Stimulated activated CD4-positive, alpha-beta T cell treated with anti-CD3 and anti-CD28 coated beads, Interleukin-1b, Interleukin-23, amount 100 ng/mL, for 1 hour (primary cell): ENCODE measurements at places on chromosomes 1 and 21.
A peak's percentile ranks its signal among the peaks of the same experiment; 100 is the strongest.

GRCh38 chr1:45879885-45880598, 76.6 kb downstream of the MAST2 start:
- DNase-seq, result no peak

DNA sequence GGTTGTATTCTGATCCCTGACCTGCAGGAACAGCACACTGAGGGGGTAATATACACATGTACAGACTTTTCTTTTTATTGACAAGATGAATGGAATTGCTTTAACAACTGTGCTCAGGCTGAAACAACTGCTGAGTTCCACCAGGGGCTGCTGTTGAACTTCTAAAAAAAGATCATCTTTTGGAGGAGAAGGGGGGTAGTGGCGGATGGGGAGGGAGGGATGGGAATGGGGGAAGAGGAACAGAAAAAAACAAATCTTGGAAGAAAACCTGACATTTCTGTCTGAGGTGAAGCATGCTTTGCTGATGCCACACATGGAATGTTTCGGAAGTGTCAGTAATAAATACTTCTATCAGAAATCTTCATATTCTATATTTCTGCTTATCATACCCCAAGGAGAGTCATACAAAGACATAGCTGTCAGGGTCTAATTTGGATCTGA, 75.0 kb downstream of the RWDD3 start:
- no peak for DNase-seq

DNA sequence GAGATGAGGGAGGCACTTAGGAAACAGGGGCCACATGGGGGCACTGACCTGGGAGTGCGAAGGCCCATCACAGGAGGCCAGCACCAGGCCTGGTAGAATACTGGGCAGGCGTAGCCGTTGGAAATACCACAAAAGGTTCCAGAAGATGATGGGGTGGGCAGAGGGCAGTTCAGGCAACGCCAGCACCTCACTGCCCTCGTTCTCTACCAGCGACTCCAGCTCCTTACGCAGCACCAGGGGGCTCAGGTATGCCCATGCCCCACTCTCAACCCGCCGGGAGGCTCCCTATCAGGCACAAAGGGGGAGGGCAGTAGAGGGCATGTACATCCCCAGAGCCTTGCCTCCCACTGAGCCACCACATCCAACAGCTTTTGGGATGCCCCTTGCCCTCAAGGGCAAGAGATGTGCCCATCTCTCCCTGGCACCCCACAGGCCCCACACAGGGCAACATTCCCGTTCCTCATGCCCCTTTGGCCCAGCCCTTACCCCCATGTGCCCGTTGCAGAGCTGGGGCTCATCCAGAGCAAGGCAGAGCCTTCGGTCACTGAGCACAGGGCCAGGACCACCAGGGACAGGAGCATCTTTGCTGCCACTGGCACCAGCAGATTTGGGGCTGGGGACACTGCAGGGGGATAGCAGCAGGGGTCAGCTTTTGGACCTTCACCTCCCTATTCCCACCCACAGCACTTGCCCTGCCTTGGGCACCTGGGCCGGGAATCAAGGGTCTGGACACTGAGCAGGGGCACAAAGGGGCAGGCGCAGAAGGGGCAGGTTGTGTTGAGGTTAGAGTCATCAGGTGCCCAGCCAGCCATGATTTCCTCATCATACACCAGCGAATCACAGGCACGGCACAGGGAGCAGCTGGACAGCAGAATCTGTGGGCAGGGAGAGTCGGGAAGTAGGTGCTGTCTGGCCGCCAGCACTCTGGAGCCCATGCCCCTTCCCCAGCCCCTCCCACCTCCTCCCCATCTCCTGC, 9.7 kb upstream of the GATAD2B start:
- DNase-seq, result no peak

- DNase-seq, result no peak
Observed at GRCh38 chr1:64917328-64917861, 49.0 kb downstream of the JAK1 start.

DNA sequence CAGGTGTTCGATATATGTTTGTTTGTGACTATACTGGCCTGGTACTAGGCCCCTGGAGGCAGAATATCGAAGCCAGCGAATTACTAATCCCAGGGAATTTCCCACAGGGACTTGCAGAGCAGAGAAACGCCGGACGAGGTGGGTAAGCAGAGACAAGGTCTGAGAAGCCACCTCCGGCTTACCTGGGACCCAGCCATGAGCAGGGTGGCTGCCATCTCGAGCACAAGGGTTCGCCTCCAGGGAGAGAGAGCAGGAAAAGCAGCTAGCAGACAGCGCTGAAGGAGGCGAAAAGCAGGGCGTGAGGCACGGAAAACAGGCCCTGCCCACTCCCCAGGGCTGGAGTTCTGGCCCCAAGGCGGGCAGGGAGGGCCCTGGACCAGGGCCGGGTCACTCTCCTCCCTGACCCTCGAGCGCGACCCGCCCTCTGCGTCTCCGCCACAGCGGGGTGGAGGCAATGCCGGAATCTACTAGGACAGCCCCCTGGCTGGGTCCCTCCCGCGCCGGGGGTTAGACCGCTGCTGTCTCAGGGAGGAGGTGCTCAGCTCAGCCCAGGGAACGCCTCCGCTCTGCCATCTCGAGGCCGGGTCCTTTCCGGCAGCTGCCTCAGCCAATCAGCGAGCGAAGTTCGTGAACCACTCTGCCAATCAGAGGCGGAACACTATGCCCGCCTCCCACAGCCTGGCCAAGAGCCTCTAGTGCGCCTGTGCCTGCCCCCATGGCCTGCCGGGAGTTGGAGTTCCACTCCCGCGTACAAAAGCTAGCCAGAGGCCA, 1.7 kb downstream of the ZNF436 start:
- DNase-seq, result peak; percentile 93

- no peak for DNase-seq
Observed at GRCh38 chr1:185594786-185595410, 139.3 kb upstream of the HMCN1 start.

GRCh38 chr1:187143783-187144182, 315.0 kb downstream of the PLA2G4A start:
- no peak for DNase-seq

DNA sequence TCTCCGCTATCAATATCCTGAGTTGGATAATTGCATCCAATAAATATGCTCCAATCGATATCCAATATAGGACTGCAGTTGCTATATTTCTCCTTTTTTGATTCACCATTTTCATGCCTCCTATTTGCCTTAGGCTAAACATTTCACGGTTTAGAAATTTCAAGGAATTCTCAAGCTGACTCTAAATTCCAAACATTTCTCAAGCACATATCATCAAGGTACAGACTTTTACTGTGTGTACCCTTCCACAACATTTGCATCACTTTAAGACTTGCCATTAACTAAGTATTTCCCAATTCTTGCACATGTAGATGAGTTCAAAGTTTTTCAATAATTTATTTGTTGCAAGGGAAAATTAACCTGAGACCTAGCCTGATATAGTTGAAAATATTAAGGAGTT, 795.2 kb upstream of the TMPRSS15 start:
- no peak for DNase-seq

- no peak for DNase-seq
Observed at GRCh38 chr1:39745016-39745670, 6.5 kb downstream of the PPIE start.

DNA sequence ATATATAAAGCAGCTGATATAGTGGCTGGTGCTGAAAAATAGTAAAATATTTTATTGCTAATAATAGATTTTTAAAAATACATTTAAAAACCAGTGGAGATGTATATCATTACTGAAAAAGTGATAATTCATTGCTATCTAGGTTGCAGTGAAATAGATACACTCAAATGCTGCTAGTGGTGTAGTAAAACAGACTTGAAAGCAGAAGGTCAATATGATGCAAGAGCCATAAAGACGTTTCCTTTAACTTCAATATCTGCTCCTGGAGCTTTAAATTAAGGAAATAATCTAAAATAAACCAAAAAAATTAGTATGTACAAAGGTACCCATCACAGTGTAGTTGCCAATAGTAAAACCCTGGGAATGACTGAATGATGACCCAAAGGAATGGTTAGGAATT, 26.2 kb downstream of the RHEX start:
- DNase-seq, result no peak

DNA sequence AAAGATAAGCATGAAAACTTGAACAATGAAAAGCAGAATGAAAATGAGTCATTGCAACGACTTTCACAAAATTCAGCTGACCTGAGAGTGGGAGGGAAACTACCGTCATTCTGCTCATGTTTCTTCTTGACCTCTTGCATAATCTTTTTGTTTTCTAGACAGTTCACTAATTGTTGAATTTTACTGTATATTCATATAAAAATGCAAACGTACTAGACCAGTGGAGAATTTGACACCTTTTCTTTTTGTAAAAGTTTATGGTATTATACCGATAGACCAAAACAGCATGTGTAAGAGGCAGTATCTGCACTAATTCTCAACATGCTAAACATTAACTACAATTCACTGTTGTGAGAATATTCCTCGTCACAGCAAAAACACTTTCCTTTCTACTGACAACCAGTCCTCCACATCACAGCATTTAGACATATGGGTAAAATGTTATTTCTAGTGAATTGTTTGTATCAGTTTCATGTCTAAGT, 137.8 kb downstream of the GREM2 start:
- DNase-seq, result no peak

DNA sequence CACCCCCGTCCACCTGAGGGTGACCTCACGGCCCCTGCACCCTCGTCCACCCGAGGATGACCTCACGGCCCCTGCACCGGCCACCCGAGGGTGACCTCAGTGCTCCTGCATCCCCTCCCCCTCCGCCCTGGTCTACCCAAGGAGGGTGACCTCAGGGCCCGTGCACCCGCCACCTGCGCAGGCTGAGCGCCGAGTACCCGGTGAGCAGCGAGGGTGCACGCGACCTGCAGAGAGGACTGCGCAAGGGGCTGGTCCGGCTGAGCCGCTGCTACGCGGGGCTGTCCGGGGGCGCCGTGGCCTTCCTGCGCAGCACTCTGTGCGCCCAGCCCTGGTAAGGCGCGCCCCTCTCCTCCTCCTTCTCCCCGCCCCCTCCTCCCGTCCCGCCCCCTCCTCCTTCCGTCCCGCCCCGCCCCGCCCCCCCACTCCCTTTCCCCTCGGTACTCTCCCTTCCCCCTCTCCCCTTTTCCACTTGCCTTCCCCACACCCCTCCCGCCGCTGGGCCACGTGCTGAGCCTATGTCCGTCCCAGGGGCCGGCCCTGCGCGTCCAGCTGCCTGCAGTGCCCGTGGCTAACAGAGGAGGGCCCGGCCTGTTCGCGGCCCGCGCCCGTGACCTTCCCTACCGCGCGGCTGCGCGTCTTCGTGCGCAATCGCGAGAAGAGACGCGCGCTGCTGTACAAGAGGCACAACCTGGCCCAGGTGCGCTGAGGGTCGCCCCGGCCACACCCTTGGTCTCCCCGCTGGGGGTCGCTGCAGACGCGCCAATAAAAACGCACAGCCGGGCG, 28.4 kb downstream of the TRIM11 start:
- no peak for DNase-seq

DNA sequence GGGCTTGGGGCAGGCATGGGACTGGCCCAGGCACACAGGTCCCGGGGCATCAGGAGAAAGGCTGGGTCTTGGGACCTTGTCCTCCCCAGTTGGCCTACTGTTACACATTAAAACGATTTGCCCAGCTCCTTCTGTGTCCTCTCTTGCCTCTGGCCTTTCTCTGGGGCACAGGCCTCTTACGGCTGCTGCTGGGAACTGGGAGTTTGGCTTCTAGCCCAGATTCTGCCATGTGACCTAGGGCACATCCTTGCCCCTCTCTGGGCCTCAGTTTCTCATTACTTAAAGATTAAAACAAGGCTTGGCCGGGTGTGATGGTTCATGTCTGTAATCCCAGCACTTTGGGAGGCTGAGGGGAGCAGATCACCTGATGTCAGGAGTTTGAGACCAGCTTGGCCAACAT, 14.0 kb downstream of the KDF1 start:
- no peak for DNase-seq

GRCh38 chr1:192747301-192747700, 61.5 kb upstream of the RGS2 start:
- DNase-seq, result no peak

- no peak for DNase-seq
Observed at GRCh38 chr1:203328714-203329122, 22.2 kb downstream of the FMOD start.
